Hippocampal formation (tissue), 2 donors: ENCODE measurements at places on chromosomes 5 and 9.

GRCh38 chr5:81629986-81630385 lies 120.9 kb downstream of the SSBP2 start:
- no peak for DNase-seq

- DNase-seq, result no peak
Measured at GRCh38 chr5:54882101-54882500, 103.3 kb downstream of the ESM1 start.

- no peak for DNase-seq
Measured at GRCh38 chr5:128775558-128775957, 189.7 kb upstream of the SLC27A6 start.

DNA sequence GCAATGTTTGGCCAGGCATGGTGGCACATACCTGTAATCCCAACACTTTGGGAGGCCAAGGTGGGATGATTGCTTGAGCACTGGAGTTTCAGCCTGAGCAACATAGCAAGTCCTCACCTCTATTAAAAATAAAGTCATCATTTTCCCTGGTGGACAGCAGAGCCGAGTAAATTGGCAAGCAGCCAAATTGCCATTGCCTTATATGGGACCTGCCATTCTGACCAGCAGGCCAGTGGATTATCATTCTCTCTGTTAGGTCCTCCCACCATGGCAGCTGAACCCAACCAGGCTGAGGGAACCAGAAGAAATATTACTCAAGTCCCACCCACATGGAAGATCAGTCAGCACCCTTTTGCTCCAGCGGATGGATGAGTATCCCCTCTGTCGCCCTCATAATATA lies 1829.9 kb downstream of the EFNA5 start:
- DNase-seq, result no peak

GRCh38 chr5:167786871-167787578 lies 504.4 kb upstream of the WWC1 start:
- DNase-seq, result no peak

GRCh38 chr5:122480146-122480545 lies 168.1 kb downstream of the SNCAIP start:
- DNase-seq, result no peak

DNA sequence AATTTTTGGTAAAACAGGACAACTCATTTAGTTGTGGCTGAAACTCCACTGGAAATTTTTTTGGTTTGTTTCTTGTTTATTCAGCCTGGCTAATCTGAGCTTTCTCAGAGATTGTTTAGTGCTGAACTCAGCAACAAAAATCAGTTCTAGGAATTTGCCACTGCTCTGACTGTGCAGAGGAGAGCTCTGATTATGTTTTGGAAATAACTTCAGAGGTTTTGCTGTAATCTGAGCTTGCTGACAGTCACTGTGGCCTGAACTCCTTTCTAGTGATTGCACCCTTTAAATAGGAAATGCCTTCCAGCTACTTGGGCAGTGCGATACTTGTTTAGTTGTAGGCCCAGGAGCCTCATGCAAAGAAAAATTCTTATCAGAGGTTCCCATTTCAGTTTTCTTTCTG lies 60.2 kb downstream of the OSTF1 start:
- DNase-seq, result no peak

GRCh38 chr9:132880324-132880661 lies 1.6 kb downstream of the SPACA9 start:
- DNase-seq, result no peak

DNA sequence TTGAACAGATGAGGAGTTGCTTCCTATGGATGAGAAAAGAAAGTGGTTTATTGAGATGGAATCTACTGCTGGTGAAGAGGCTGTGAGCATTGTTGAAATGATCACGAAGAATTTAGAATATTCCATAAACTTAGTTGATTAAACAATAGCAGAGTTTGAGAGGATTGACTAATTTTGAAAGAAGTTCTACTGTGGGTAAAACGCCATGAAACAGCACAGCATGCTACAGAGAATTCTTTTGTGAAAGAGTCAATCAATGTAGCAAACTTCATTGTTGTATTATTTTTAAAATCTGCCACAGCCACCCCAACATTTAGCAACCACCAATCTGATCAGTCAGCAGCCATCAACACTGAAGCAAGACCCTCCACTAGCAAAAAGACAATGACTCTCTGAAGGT lies 309.1 kb downstream of the SPOCK1 start:
- DNase-seq, result no peak

DNA sequence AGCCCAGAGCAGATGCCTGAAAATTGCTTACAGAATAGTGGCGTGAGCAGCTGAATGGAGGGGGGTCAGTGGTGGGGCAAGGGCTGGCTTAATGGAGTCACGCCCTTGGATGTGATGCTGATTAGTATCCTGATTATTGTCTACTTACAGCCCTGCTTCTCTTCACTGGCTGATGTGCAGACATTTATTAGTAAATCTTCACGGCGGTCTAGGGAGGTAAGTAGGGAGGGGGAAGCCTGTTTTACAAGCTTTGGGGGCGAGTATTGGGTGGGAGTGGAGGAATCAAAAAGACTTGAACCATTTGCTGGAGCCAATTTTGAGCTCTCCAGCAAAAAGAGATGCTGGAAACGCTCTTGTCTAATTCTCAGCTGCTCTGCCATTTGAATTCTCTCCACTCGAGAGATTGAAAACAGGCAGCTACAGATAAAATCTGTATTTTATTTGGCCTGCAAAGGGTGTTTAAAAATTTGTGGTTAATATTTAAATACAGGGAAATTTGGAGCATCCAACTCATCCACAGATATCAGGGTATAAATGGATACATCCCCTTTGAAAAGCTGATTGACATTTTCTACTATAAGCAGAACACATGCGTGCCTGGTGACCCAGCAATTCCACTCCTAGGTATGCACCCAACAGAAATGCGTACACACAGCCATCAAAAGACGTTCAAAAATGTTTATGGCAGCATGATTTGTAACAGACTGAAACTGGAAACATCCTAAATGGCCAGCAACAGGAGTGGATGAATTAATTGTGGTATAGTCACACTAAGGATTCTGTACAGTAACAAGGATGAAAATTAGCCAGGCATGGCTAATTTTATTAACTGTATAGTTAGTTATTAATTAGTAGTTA lies 19.5 kb upstream of the ALDH1B1 start:
- DNase-seq, result no peak

GRCh38 chr5:141326088-141326854 lies 4.0 kb upstream of the PCDHGA1 start:
- DNase-seq, result peak; percentile 57

GRCh38 chr5:64947801-64948200 lies 179.1 kb downstream of the CWC27 start:
- DNase-seq, result no peak

GRCh38 chr5:160744268-160745101 lies 107.5 kb downstream of the ATP10B start:
- DNase-seq, result no peak

- DNase-seq, result no peak
Measured at GRCh38 chr9:131613921-131614320, 68.6 kb downstream of the PRRT1B start.

GRCh38 chr9:97982683-97983588 lies at the start of gene ANP32B:
Gene ANP32B, plus strand, starts transcription at chr9:97983341. Its CDS starts 215 bp downstream, at chr9:97983556.
- peak; percentile 91 for DNase-seq

- DNase-seq, result no peak
Measured at GRCh38 chr5:157607371-157608161, 32.0 kb upstream of the ADAM19 start.

- DNase-seq, result no peak
Measured at GRCh38 chr5:7347377-7347776, 48.6 kb upstream of the ADCY2 start.

- no peak for DNase-seq
Measured at GRCh38 chr9:87433853-87434252, 63.8 kb upstream of the DAPK1 start.

- no peak for DNase-seq
Measured at GRCh38 chr5:141692533-141692888, 10.5 kb upstream of the ARAP3 start.

DNA sequence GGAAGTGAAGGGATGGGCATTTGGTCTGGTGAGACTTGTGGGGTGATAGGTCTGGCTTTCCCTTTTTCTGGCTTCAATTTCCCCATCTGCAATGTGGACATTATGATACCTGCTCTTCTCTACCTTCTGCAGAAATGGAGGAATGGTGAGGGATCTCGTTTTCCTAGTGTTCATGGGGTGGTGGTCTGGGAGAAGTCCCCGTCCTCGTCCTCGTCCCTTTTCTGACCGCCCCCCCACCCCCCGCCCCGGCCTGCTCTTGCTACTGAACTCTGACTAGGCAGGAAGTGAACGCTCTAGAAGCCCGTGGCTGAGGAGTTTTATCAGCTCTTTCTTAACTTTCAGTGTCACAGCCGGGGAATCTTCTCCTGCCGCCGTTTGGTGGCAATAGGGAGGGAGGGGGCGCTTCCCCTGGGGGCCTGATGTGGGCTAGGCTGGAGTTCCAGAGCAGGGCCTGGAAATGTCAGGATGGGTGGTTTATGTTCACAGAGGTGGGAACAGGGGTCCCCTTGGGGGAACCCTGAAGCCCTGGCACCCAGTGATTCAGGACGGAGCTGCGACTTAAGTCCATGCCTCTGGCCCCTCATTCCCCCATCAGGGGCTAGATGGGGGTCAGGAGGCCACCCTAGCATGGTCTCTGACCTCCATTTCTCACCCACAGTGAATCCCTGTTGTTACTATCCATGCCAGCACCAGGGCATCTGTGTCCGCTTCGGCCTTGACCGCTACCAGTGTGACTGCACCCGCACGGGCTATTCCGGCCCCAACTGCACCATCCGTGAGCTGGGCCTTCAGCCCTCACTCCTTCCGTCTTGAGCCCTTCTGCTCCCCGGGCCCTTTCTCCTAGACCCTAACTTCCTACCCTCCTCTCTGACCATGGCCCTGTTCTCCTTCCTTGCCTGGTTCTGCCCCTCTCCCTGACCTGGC lies 6.7 kb downstream of the PTGS1 start:
- no peak for DNase-seq

DNA sequence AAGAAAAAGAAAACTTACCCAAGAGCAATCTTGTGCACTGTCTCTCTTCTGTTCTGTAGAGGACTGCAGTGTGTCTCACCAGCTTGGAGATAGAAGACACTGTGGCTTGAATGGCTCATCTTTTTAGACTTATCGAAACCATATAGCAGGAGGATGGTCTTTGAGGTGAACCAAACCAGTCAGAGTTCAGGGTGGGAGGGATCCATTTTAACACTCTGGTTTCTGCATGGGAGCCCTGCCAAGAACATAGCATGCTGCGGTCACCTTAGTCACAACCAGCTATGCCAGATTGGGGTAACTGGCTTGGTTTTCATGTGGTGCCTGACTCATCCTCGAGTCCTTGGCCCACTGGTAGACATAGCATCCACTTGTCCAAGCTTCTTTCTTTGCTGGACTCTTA lies 135.1 kb downstream of the PAPPA start:
- no peak for DNase-seq

- no peak for DNase-seq
Measured at GRCh38 chr5:30540150-30540549, 653.3 kb upstream of the CDH6 start.

GRCh38 chr9:98104445-98104881 lies 14.6 kb downstream of the TRIM14 start:
- no peak for DNase-seq

- DNase-seq, result no peak
Measured at GRCh38 chr5:171597946-171598640, 178.6 kb downstream of the FGF18 start.

- DNase-seq, result no peak
Measured at GRCh38 chr5:36304095-36304805, 2.5 kb upstream of the RANBP3L start.

- DNase-seq, result no peak
Measured at GRCh38 chr5:81192373-81192750, 40.8 kb upstream of the CKMT2 start.

- no peak for DNase-seq
Measured at GRCh38 chr5:169354263-169354662, 53.3 kb upstream of the SLIT3 start.

DNA sequence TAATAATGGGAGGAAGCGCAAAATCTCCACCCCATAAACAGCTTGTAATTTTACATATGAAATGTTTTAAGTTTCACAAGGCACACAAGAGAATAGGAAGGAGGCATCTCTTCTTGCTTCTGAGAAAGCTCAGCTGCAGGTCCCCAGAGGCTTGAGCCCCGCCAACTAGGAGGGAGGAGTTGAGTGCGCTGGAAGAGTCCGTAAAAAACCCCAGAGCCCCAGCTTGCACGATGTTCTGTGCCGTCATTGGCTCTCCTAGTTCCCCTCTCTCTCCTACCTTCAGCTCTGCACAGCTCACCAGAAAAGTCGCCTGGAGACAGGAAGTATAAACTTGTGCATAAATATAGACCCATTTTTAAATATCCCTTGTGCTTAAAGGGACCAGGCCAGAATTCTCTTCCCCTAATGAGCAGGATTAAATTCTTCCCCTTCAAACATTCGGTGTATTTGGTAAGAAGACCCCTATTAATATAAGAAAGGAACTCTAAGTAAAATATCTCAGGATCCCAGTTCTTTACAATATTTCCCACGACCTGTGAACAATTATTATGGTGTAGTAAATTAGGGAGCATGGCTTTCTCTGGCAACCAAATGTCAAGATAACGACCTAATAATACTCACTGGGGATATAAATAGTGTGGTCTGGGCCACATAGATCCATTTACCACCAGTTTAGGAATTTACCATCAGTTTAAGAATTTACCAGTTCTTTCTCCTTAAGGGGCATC lies 13.7 kb downstream of the GLRX start:
- no peak for DNase-seq

- DNase-seq, result no peak
Measured at GRCh38 chr5:62322484-62322883, 16.5 kb downstream of the KIF2A start.

DNA sequence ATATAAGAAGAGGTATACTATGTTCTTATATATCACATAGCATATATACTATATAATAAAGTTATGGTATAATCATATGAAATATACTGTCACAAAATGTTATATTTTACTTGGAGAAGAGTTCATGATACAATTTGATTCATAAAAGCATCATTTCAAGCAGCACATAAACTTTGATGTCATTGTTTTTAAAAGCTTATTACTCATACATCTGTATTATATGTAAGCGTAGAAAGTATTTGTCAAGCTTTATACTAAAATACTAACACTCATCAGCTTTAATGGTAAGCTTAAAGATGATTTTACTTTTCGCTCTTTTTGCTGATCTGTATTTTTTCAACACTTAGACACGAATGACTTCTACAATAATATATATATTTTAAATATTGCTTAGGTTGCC lies 34.0 kb upstream of the ZNF618 start:
- no peak for DNase-seq

DNA sequence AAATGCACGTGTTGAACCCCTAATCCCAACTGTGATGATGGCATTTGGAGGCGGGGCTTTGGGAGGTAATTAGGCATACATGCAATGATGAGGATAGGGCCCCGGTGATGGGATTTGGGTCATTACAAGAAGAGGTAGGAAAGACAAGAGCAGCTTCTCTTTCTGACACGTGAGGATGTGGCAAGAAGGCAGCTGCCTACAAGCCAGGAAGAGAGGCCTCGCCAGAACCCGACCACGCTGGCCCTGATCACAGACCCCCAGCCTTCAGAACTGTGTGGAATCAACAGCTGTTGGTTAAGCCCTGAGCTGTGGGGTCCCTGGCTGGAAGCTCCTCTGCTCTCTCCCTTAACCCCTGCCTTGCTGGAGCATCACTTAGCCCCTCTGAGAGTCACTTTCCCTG lies 57.5 kb downstream of the COL23A1 start:
- no peak for DNase-seq

- no peak for DNase-seq
Measured at GRCh38 chr9:5478206-5478605, 27.9 kb downstream of the CD274 start.
